ENCODE measurements at places on chromosomes 4 and X.

DNA sequence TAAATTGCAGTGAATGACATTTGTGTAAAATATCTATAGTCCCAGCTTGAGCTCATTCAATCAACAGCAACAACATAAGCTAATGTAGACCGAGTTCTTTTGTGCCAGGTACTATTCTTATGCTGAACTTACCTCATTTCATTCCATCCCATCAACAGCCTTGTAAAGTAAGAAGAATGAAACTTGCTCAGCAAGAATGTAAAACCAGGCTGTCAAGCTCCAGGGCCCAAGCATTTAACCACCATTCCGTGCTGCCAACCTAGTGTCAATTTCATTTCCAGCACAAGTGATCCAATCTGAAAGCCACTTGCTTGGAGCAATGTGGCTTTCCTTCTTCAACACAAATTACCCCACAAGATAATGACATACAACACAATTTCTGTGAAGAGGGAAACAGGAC is 36.6 kb downstream of the RASSF6 start:
- DNase-seq, result no peak

DNA sequence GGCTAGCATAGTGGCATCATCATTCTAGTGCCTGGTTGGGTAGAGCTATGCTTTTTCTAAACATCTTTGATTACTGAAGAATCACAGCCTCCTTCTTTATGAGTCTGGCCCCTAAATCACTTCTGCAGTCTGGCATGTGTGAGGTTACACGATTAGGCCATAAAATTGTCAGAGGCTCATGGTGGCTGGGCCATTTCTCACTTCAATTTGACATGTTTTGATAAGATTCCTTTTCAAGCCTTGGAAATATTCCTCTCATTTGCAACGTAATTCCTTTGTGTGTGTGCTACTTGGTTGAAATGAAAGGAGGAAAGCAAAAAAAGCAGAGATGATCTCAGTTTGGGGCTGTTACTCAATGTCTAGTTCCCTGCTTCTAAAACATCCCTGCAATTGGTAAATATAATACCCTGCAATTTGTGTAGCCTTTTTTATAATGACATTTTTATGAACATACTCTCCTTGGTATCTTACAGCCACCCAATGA is 6.2 kb downstream of the CCKAR start:
- DNase-seq, result no peak

GRCh38 chr4:155879767-155880166 is 13.7 kb upstream of the ASIC5 start:
- DNase-seq, result no peak

DNA sequence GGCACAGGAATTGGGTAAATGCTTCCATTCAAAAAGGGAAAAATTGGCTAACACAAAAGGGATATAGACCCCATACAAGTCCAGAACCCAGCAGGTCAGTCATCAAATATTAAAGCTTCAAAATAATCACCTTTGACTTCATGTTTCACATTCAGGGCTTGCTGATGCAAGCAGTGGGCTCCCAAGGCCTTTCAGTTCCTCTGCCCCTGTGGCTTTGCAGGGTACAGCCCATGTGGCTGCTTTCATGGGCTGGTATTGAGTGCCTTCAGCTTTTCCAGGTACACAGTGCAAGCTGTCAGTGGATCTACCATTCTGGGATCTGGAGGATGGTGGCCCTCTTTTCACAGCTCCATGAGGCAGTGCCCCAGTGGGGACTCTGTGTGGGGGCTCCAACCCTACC is 253.0 kb downstream of the TECRL start:
- DNase-seq, result no peak

- no peak for DNase-seq
These were observed 58.1 kb upstream of the UCP1 start for GRCh38 chr4:140626661-140627376.

- peak; percentile 3 for DNase-seq
These were observed 9.3 kb downstream of the DIPK2B start for GRCh38 chrX:45191383-45191782.

DNA sequence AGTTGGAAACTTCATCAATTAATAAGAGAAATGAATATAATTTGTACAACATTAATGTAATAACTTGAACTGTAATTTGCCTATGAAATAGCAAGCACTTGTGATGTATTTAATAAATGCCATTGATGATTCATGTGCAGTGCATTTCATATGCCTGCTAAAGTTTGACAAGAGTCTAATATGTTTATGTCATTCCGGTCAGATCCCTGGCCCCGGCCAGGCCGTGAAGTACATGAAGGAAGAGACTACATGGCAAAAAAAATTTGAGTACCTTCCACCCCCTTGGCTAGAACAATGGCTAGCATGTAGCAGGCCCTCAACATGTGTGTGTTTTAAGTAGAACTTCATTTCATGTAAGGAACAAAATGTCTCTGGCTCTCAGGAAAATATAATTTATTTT is 161.3 kb downstream of the ATP10D start:
- no peak for DNase-seq

GRCh38 chrX:153502796-153503195 is 8.0 kb downstream of the BGN start:
- DNase-seq, result no peak

DNA sequence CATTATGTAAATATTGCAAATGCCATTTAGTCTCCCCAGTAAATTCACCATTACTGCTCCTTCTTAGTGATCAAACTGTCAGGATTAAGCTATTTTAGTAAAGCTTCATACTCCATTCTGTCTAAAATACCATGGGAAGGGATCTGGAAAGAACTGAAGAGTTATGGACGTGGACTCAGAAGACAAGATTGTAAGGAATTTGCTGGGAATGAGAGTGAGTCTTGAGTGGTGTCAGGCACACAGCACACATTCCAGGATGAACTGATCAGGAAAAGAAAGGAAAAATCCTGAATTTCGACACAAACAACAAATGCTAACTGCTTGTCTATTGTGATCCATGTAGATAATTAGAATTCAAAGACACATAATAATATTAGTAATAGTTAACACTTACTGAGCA is 311.0 kb downstream of the CENPC start:
- no peak for DNase-seq

DNA sequence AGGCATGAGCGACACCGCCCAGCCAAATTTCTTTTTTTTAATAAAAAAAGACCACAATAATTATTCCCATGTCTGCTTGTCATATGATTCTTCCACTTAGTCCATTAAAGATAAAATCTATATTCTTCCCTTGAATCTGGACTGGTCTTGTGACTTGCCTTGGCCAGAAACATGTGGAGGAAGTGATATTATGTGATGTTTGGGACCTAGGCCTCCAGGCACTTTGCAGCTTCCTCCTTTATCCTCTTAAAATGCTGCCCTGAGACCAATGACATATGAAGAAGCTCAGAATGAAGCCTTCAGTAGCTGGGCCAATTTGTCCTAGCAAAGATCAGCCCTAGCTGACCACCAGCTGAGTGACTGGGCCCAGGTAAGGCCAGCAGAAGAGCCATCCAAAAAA is 250.0 kb downstream of the INPP4B start:
- no peak for DNase-seq

GRCh38 chr4:40134206-40134917 is 62.5 kb upstream of the RHOH start:
- DNase-seq, result peak; percentile 11

DNA sequence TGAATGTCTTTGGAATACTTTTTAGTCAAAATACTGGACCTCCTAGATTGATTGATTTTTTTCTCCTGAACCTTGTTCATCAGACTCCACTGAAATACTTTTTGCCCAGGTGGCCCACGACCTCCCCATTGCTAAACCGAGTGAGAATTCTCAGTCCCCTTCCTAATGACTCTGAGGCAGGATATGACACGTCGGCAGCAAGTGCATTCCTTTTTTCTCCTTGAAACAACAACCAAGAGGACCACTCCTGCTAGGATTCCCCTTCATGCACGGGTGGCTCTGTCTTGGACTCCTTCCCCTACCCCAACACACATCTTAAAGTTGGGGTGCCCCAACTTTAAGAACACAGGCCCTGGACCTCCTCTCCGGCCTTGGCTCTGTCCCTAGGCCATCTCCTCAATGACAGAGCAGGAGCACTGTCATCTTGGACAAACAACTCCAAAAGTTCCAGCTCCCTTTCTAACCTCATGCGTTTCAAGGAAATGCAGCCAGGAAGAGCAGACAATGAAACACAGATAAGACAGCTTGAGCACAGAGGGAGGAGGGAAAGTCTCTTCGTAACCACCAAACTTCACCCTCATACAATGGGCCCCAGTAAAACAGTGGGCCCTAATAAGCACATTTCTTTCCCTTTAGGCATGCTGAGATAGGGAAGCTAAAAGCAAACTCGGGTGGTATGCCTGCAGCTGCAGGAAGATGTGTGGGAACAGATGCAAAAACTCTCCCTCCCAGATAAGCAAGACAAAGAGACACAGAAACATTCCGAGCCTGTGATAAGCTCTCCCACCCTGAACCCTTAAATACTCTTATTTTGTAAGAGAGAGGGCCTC is 33.9 kb downstream of the ZBTB49 start:
- no peak for DNase-seq

DNA sequence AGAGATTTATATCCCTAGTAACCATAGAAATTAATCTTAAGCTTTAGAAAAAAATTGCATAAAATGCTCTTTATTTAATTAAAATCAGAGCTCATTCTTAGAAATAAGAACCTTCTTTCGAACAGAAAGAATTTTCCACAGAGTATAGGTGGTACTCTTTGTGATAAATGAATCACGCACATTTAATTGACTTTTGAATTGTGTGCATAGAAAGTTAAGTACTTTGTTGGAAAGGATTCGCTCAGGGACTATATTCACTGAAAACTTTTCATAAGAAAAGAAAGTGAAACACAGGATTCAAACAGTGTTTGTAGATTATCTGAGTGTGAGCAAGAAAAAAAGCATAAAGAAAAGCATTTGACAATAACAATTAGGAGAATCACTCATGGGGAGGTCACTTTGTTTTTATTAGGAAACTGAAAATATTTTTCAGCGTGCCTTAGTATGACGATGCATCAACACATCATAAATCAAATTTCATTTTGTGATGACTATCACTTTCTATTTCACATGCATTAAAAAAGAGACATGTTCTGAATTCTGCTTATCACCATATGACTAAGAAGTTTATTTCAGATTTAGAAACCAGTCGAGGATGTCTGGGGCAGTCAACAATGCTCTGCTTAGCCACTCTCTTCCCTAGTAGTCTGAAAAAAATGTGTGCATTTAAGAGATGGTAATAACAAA is 49.5 kb downstream of the STX18 start:
- peak; percentile 74 for DNase-seq

- peak; percentile 62 for DNase-seq
These were observed 2052.8 kb upstream of the TENM3 start for GRCh38 chr4:180190382-180190781.

DNA sequence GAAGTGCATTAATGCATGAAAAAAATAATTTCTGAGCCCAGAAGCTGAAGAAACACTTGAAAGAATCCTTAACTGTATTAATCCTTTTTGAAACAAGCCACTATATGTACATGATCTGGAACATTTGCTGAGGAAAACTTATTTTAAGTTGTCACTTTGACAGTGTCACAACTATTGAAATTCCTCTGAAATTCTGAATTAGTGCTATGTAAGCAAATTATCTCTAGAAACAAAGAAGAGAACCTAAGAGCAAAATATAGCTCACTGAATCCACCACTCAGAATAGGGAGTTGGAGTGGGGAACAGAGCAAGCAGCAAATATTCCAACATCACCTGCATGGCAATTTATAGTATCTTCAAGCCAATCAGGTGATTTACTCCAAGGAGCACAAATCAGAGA is 34.6 kb upstream of the FAM47C start:
- DNase-seq, result no peak

DNA sequence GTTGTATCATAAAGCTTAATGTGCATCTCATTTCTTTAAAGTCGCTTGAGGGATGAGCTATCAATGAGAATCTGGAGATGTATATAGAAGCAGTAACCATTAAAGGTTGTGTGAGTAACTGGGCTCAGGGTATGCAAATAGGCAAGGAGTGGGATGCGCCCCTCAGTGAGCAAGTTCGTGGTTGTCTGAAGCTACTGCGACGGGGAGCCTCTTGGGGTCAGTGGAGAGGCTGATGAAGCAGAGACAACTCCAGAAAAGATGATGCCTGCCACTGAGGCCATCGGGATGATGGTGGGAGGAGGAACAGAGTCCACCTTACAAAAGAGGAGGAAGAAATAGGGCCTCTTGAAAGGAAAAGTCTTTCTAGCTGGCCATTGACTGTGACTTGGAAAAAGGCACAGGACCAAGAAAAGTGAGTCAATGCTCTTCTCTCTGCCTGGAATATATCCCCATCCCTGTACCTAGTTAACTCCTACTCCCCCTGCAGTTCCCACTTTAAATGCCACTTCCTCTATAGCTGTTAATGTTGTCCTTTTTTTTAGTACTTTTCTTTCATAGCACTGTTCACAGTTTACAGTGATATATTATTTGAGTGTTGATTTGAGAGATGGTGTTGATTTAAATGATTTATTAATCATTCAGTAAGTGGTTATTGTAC is 51.4 kb upstream of the LSM6 start:
- peak; percentile 25 for DNase-seq

DNA sequence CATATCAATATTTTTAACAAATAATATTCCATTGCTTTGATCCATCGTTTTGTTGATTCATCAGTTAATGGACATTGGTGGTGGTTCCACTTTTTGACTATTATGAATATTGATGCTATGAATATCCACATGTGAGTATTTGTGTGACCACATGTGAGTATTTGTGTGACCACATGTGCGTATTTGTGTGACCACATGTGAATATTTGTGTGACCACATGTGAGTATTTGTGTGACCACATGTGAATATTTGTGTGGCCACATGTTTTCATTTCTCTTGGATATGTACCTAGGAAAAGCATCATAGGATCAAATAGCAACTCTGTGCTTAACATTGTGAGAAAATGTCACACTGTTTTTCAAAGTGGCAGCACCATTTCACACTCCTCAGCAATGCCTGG is 433.6 kb upstream of the FRG1 start:
- no peak for DNase-seq

DNA sequence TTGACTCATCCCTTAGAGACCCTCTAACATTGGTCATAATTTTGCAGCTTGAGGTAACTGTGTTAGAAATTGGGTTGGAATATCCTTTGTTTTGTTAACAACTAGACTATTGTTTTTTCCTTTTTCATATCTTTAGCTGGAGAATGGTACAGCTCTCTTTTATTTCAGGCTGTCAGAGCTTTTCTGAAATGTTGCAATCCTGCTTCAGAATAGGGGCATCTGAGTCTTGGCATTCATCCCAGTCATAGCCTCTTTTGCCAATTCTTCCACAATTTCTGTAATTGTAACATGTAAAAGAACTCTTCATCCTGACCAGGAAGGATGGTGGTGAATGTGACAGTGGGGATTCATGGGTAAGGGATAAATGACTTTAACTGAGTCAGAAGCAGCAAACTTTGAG is 128.7 kb downstream of the FHIP1A start:
- no peak for DNase-seq

DNA sequence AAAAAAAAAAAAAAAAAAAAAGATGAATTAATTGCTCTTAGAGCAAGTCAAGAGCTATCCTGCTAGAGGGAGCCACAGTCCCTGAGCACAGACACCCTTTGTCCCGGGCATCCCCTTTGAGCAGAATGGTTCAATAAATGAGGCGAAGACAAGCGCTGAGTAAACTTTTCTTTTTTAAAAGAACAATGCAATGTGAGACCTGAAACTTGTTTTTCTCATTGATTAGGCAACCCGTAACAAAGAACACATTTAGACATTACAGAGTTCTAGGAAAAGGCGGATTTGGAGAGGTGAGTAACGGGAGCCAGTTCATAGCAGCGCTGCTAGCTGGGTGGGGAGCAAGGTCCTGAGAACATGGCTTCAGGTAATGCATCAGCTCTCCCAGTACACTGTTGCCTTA is 46.1 kb downstream of the GRK4 start:
- DNase-seq, result peak; percentile 78

All from GM12865 (cell line).